LoVo (cell line): ENCODE measurements at places on chromosomes 4 and X.
A peak's percentile ranks its signal among the peaks of the same experiment; 100 is the strongest.

DNA sequence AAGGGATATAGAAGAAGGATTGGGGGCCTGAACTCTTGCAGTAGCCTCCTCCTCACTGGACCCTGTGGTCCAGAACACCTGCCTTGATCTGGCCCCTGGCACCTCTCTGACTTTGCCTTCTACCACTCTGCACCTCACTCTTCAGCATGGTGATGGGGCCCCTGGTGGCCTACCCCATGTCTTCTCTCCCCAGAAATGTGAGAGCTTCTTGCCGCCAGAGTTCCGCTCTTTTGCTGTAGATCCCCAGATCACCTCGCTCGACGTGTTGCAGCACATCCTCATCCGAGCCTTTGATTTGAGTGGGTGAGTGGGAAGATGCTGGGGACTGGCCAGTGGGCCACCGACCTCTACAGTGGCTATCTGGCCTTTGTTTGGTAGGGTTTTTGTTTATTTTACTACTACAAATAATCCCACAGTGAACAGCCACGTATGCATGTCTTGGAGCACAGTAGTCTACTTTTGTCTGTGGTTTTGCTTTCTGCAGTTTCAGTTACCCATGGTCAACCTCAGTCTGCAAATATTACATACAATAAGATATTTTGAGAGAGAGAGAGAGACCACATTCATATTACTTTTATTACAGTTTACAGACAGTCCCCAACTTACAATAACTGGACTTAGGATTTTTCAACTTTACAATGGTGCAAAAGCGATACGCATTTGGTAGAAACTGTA is 1.8 kb downstream of the TBC1D25 start:
- no peak for DNase-seq

- no peak for DNase-seq
These were observed 50.4 kb downstream of the RTL9 start for GRCh38 chrX:110408949-110409588.

GRCh38 chrX:14309431-14309830 is 219.9 kb upstream of the GLRA2 start:
- DNase-seq = no peak

DNA sequence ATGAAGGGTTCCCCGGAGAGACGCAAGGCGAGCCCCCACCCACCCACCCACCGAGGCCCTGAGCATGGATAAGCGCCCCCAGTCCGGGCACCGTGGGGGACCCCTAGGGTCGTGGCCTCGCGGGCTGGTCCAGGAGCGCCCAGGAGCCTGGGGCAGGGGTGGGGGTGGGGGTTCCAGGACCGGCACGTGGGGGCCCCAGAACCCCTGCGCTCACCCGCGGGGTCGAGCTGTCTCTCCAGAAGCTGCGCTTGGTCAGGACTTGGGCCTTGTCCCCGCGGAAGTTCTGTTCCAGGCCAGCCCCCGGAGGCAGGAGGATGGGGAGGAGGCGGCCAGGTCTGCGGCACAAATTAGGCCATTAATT is 11.2 kb upstream of the SHOX start:
- DNase-seq = no peak

- no peak for DNase-seq
These were observed 29.3 kb upstream of the BCOR start for GRCh38 chrX:40127052-40127451.

DNA sequence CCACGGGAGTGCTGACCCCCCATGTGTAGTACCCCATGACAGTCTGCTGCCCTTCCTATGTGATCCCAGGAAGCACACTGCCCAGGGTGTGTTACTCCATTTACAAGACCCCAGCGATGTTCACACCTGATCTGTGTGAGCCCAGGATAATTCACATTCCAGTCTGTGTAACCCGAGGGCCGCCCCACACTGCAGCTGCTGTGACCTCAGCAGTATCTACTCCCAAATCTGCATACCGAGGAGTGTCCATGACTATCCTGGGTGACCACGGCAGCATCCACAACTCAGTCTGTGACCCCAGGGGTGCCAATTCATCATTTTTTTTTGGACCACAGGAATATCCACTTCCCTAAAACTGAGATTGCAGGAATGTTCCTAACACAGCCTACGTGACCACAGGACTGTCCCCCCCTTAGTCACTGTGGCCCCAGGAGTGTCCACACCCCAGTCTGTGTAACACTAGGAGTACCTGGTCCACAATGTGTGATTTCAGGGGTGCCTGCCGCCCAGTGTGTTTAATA is 7.8 kb upstream of the GLOD5 start:
- DNase-seq = no peak

GRCh38 chr4:16860516-16860915 is 37.9 kb downstream of the LDB2 start:
- DNase-seq = no peak

GRCh38 chr4:41211951-41212615 is 2.3 kb downstream of the APBB2 start:
- DNase-seq = no peak

GRCh38 chr4:78625073-78625472 is 73.5 kb downstream of the ANXA3 start:
- DNase-seq = no peak

DNA sequence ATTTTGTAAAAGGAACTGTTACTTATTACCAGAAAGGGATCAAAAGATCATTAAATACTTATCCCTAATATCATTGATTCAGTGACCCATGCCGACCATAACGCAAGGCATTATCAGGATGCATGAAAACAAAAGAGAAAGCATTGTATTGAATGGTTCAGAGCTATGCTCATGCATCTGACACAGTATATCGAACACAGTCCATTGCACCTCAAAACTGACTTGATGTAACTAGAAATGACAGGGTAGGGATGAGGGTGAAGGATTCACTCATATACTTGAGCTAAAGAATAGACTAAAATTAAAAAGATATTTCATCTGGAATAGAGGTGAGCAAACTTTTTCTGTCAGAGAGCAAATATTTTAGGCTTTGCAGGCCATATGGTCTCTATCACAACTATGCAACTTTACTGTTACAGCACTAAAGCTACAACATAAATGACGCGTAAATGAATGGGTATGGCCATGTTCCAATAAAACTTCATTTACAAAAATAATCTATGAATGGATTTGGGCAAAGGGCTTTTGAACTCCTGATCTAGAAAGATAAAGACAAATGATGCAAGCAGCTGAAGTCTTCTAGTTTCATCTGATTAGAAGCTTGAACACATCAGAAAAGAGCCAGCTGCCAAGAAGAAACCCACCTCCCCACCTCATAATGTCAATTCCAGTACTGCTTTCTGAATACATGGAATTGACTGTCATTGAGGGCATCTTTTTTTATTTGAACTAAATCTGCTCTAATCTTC is 12.9 kb upstream of the SPP1 start:
- DNase-seq = no peak

DNA sequence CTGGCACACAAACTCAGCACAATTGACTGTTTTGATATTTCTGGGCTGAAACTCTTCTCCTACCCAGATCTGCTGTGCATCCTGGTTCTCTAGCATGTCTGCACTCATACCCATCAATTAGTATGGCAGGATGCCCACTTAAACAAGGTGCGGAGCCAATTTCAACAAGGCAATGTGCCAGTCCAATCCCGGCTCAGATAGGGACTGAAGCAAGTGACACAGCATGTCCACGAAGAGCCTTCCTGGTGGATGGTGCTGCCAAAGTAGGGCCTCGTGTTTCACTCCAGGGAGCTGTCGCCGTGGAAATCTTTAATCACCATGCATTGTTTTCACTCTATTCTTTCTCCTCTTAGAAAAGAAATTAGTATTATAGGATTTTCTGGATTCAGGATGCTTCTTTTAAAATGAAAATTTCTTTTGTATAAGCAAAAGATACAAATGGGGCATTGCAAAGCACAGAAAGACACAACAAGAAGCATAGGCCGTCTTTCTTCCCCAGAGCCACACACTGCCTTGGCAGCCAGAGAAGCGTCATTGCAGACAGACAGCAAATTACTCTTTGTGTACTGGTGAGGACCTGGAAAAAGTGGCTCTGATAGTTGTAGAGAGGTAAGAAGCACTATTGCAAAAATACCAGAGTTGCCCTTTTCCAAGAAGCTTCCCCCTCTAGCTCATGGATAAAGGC is 40.6 kb upstream of the LSM6 start:
- DNase-seq = no peak

DNA sequence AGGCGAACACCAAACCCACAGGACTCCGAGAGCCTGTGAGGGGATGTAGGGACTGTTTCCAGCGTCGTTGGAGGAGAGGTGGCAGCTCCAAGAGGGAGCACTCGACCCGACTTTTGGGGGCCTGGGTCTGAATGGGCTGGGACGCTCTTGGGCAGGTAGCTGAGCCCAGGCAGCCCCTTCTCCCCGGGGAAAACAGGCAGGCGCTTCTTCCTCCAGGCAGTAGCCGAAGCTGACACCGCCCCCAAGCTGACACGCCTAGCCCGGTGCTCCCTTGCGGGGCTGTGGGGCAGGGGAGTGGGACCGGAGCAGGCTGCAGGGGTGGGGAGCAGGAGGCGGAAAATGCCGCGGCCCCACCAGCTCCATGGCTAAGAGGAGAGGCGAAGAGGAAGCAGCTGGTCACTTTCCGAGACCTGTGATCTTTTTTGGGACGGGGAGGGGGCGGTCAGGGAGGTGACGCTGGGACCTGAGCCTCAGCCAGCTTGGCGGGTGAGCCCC is 4.2 kb downstream of the NKX1-1 start:
- DNase-seq = no peak

DNA sequence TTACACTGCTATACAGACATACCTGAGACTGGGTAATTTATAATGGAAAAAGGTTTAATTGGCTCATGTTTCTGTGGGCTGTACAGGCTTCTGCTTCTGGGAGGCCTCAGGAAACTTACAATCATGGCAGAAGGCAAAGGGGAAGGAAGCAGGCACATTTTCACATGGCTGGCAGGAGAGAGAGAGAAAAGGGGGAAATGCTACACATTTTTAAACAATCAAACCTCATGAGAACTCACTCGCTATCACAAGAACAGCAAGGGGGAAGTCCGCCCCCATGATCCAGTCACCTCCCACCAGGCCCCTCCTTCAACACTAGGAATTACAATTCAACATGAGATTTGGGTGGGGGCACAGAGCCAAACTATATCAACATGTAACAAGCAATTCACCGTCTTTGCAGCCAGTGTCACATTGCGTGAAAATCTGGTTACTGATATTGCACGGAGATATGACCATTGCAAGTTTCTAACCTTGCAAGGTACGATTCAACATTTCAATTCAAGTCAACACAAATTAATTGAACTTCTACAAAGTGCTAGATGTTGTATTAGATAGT is 61.7 kb upstream of the RELL1 start:
- DNase-seq = no peak

DNA sequence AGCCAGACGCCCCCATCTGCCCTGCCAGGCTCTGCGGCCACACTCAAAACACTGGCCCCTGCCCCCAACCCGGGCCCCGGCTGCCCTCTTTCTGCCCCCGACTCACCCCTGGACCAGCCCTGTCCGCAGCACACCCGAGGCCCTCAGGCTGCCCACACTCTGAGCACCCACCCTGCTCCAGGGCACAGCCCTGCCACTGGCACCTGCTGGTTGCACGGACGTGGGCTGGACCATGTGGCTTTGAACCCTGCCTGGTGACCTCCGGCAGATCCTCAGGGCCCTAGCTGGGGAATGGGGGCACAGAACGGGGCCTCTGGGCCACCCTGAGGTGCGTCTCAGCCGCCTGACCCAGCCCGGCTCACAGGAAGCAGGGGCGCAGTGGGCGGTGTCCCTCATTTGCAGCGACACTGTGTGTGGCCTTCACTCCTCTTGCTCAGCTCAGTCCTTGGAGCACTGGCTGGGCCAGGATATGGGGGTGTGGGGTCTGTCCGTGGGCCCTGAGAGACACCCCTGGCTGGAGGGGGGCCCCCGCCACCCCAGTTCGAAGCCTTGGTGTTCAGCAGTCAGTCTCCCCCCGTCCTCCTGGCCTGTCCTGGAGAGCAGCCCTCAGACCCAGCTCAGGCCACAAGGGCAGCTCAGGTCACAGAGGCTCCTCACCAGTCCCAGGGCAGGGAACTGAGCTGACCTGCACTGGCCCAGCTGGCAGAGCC is 73.2 kb downstream of the FAM53A start:
- DNase-seq = no peak

DNA sequence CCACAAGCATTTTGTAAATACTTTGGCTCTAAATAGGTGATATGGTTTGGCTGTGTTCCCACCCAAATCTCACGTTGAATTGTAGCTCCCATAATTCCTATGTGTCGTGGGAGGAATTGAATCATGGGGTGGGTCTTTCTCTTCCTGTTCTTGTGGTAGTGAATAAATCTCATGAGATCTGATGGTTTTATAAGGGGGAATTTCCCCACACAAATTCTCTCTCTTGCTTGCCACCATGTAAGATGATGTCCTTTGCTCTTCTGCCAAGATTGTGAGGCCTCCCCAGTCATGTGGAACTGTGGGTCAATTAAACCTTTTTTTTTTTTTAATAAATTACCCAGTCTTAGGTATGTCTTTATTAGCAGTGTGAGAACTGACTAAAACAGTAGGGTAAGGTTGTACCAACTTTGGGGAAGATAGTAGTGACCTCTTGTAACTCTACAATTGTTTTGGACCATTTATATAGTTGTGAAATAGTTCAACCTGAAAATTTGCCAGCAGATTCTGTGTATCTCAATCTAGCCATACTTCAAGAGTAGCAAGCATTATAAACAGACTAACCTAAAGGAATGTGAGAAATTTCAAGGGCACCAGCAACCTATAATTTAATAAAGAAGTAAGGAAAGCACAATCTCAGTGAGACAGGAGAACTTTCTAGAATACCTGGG is 727.8 kb downstream of the GRID2 start:
- no peak for DNase-seq

GRCh38 chrX:121496966-121497365 is 449.6 kb downstream of the GLUD2 start:
- DNase-seq = no peak

DNA sequence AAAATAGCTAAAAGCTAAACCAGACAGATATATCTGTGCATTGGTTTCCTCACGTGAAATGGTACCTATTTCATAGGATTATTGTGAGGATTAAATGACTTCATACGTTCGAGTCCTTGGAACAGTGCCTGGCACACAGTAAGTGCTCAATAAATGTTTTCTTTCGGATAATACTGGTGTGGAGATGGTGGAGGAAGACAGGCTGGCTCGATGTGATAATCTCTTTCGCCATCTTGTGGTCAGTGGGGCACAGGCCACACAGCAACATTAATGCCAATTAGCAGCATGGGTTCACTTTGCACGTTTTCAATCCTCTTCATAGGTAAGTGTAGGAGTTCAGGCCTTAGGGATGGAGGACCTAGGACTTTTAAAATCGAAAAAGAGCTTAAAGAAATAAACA is 9.3 kb downstream of the PAGE4 start:
- peak; percentile 23 for DNase-seq

DNA sequence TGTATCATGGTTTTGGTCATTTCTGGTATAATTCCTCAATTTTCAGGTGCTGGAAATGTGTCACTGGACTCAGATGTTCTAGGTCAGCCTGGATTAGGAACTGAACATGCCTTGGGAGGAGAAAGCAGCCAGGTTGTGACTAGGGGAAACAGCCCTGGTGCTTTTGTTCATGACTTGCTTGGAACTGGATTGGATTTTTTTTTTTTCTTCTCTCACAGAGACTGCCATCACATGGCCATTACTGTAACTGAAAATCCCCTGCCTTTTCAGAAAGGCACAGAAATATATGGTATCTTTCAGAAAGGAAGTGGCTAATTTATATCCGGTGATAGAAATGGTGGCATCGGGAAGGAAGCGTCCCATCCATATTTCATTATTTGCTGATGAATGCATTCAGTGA is 34.6 kb downstream of the SEPTIN11 start:
- DNase-seq = no peak

GRCh38 chr4:145830699-145831098 is 107.9 kb downstream of the ZNF827 start:
- no peak for DNase-seq
